ENCODE measurements at places on chromosomes 3 and 15. TPM values are rescaled to one million over a fixed set of nuclear protein-coding genes. Genes with fewer than 3 reads are reported as not detected.

CCDC54 gene
- polyA plus RNA-seq = not detected

TICRR gene
- 2.9 TPM for polyA plus RNA-seq

IL5RA gene
- polyA plus RNA-seq = not detected

STX19 gene
- 0.30 TPM for polyA plus RNA-seq

C3orf49 gene
- not detected for polyA plus RNA-seq

ALG1L2 gene
- polyA plus RNA-seq = not detected

CRABP1 gene
- polyA plus RNA-seq = not detected

COL6A5 gene
- not detected for polyA plus RNA-seq

ITIH4 gene
- 1.4 TPM for polyA plus RNA-seq

P2RY12 gene
- not detected for polyA plus RNA-seq

POMGNT2 gene
- 9.3 TPM for polyA plus RNA-seq

PDCD7 gene
- 17.2 TPM for polyA plus RNA-seq

ROBO1 gene
- 27.1 TPM for polyA plus RNA-seq

CHRM5 gene
- polyA plus RNA-seq = not detected

MME gene
- polyA plus RNA-seq = 10.8 TPM

PRSS50 gene
- not detected for polyA plus RNA-seq

OTOL1 gene
- not detected for polyA plus RNA-seq

CDCP1 gene
- 71.0 TPM for polyA plus RNA-seq

SLC51B gene
- not detected for polyA plus RNA-seq

AMIGO3 gene
- polyA plus RNA-seq = 0.02 TPM

LEKR1 gene
- 0.14 TPM for polyA plus RNA-seq

MORC1 gene
- polyA plus RNA-seq = not detected

GRCh38 chr3:38478901-38479300 lies 17.2 kb upstream of the EXOG start:
- H3K27me3 ChIP-seq = no peaks in the 10 kb centered on the region
- H3K4me1 ChIP-seq = no peaks in the 10 kb centered on the region
- no peak overlapping the region for H3K27ac ChIP-seq
- no peak overlapping the region for H3K4me3 ChIP-seq

GRCh38 chr3:88150806-88151205 lies 1.0 kb downstream of the C3orf38 start:
- no peaks in the 10 kb centered on the region for H3K27me3 ChIP-seq
- H3K4me1 ChIP-seq = peaks cover 14% of the 10 kb centered on the region
- DNase-seq = no peak
- H3K27ac ChIP-seq = peak overlapping the region; percentile 93
- H3K4me3 ChIP-seq = peak overlapping the region; percentile 98

- no peak for DNase-seq
- no peaks in the 10 kb centered on the region for H3K36me3 ChIP-seq
- H3K27me3 ChIP-seq = no peaks in the 10 kb centered on the region
- H3K4me3 ChIP-seq = no peak overlapping the region
- H3K27ac ChIP-seq = no peak overlapping the region
- peaks cover 17% of the 10 kb centered on the region for H3K4me1 ChIP-seq
Observed at GRCh38 chr3:196323691-196324090, 5.7 kb upstream of the DYNLT2B start.

- no peaks in the 10 kb centered on the region for H3K27me3 ChIP-seq
- no peak overlapping the region for H3K4me3 ChIP-seq
- H3K4me1 ChIP-seq = no peaks in the 10 kb centered on the region
- H3K36me3 ChIP-seq = no peaks in the 10 kb centered on the region
Observed at GRCh38 chr3:114331007-114331406, 37.2 kb downstream of the TIGIT start.

GRCh38 chr3:193701953-193702635 lies 109.1 kb downstream of the OPA1 start:
- no peaks in the 10 kb centered on the region for H3K27me3 ChIP-seq
- H3K4me3 ChIP-seq = no peak overlapping the region
- H3K27ac ChIP-seq = no peak overlapping the region
- H3K36me3 ChIP-seq = no peaks in the 10 kb centered on the region
- no peak for DNase-seq

- no peaks in the 10 kb centered on the region for H3K27me3 ChIP-seq
- H3K4me3 ChIP-seq = no peak overlapping the region
- peak overlapping the region; percentile 55 for H3K27ac ChIP-seq
- DNase-seq = peak; percentile 42
Observed at GRCh38 chr3:125051715-125052581, 3.8 kb downstream of the HEG1 start.

GRCh38 chr3:150703299-150703755 lies 393 bp downstream of the ERICH6 start:
- DNase-seq = no peak
- peaks cover 17% of the 10 kb centered on the region for H3K4me1 ChIP-seq
- no peaks in the 10 kb centered on the region for H3K36me3 ChIP-seq

- no peak overlapping the region for H3K27ac ChIP-seq
- no peak for DNase-seq
- H3K27me3 ChIP-seq = peaks cover 8% of the 10 kb centered on the region
- H3K4me3 ChIP-seq = no peak overlapping the region
- H3K4me1 ChIP-seq = peaks cover 6% of the 10 kb centered on the region
Observed at GRCh38 chr15:70597056-70597603, 166.2 kb downstream of the UACA start.

DNA sequence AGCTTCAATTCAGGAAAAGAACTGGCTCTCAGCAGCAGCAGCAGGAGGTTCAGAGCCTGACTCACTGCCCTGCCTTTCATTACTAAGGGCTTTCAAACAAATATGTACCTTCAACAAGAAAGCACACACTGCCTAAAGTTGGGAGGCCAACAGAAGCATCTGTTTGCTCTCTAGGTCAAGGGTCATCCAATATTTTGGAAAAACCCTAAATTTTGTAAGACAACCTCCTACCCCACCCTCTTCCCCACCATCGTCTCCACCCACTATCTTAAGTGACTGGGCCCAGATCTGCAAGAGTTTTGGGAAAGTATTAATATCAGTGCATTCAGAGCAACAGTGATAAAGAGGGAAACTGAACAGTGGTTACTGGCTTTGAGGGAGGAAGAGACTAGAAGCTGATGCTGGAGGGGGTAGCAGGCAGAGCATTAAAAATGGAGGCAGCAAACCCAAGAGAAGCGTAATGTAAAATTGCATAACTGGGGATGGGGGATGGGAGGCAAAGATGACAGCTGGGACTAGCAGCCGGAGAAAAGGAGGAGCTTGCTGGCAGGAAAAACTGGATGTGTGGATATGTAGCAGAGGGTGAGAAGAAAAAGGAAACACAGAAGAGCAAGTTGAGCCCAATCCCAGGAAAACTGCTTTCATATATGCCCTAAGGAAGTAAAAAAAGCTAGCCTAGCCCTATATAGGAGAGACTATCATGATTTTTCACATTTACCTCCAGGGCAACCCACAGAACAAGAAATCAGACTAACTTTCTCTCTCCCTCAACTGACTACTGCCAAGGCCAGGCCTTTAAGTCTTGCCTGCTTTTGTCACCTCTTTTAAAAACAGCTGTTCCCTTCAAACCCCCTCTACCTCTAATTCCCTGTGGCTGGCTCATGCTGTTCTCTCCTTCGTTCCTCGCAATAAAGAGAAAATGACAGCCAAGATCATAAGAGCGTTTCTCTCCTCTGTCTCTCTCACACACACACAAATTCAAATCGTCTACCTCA lies 31.4 kb downstream of the NPTN start:
- H3K36me3 ChIP-seq = peaks cover 5% of the 10 kb centered on the region
- H3K27ac ChIP-seq = peak overlapping the region; percentile 68
- H3K27me3 ChIP-seq = no peaks in the 10 kb centered on the region
- H3K4me3 ChIP-seq = peak overlapping the region; percentile 28
- peaks cover 60% of the 10 kb centered on the region for H3K4me1 ChIP-seq
- no peak for DNase-seq

DNA sequence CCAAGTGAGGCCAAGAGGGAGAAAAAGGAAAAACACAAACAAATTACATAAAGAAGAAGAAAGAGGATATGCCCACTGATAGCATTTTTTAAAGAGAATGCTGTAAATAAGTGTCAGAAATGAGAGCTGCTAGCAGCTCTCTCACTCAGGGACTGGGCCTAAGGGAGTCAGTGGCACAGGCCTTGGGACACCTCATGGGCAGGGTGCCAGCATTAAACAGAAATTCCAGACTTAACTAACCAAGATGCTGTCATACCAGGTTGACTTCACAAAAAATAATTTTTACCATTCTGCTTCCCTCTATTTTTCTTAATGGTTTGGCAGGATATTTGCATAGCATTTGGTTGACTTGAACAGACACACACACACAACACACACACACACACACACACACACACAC lies 92.3 kb upstream of the ADAMTSL3 start:
- DNase-seq = no peak
- no peaks in the 10 kb centered on the region for H3K27me3 ChIP-seq
- no peaks in the 10 kb centered on the region for H3K4me1 ChIP-seq
- no peak overlapping the region for H3K27ac ChIP-seq

GRCh38 chr3:130787422-130788068 lies 40.9 kb upstream of the PIK3R4 start:
- H3K4me1 ChIP-seq = no peaks in the 10 kb centered on the region
- DNase-seq = no peak
- H3K36me3 ChIP-seq = no peaks in the 10 kb centered on the region
- no peak overlapping the region for H3K27ac ChIP-seq
- no peaks in the 10 kb centered on the region for H3K27me3 ChIP-seq

DNA sequence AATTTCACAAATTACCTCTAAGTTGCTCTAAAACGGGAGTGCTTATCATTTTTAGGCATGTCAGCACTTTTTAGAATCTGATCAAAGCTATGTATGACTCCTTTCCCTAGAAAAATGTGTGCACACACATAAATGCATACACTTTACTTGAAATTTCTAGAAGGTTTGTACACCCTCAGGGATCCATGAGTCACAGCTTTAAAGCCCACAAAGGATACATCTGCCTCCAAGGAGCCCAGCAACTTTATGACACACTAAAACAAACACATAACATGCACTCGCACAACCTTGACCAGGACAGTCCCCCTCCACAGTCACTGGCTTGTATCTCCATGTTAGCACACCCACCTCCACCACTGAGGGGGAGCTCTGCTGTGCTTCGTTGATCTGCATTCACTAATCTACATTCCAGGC lies 722.0 kb upstream of the CFAP20DC start:
- H3K36me3 ChIP-seq = no peaks in the 10 kb centered on the region
- H3K27me3 ChIP-seq = no peaks in the 10 kb centered on the region
- peak; percentile 49 for DNase-seq
- no peak overlapping the region for H3K4me3 ChIP-seq

GRCh38 chr15:79378394-79379109 lies 53.6 kb upstream of the MINAR1 start:
- H3K4me1 ChIP-seq = no peaks in the 10 kb centered on the region
- H3K4me3 ChIP-seq = no peak overlapping the region

GRCh38 chr3:37995652-37996641 lies 5.4 kb downstream of the VILL start:
- peaks cover 2% of the 10 kb centered on the region for H3K36me3 ChIP-seq
- no peak overlapping the region for H3K27ac ChIP-seq
- no peak for DNase-seq
- no peak overlapping the region for H3K4me3 ChIP-seq
- H3K27me3 ChIP-seq = no peaks in the 10 kb centered on the region

GRCh38 chr3:175398676-175399075 lies 539.5 kb downstream of the NAALADL2 start:
- H3K27ac ChIP-seq = no peak overlapping the region
- H3K27me3 ChIP-seq = no peaks in the 10 kb centered on the region
- H3K36me3 ChIP-seq = no peaks in the 10 kb centered on the region

DNA sequence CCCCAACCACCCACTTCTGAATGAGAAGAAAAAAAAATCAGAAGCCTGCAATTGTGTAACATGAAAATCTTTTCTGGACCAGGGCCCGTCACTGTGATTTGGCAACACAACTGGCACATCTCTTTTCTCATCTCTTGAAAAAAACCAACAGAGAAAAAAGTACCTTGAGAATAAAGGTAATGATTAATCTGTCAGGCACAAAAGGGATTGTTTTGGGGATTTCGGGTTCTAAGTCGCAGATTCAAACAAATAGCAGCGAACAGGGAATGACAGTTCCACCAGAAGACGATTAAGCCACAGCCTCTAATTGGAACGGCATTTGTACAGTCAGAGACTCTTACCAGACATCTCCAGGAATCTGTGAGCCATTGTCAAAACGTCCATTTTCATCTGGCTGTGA lies at the start of gene AQP9:
Gene AQP9 (plus strand): TSS at position 276 of the 400 bp plus-strand sequence. CDS start 185 bp downstream, outside the sequence.
- H3K27me3 ChIP-seq = no peaks in the 10 kb centered on the region
- peaks cover 30% of the 10 kb centered on the region for H3K4me1 ChIP-seq
- peak within 1 kb of the TSS; percentile 2 for H3K27ac ChIP-seq
- no peak within 1 kb of the TSS for H3K4me3 ChIP-seq
- no peaks in the 10 kb centered on the region for H3K36me3 ChIP-seq

DNA sequence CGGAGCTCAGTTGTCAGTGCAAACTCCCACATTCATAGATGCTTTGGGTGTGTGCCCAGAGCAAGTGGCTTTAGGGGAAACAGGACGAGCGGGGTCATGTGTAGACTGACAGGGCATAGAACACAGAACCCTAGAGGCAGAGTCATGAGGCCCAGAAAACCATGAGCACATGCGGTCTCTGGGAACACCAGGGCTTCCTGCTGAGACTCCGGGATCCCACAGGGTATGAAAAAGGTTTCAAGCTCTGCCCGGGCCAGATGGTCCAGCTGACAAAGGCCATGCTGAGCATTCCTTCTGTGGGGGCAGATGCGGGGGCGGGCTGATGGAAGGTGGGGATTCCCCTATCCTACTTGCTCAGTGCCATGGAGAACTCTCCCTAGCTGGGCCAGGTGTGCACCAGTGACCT lies 44.8 kb downstream of the ROPN1B start:
- DNase-seq = no peak
- H3K36me3 ChIP-seq = peaks cover 5% of the 10 kb centered on the region
- no peak overlapping the region for H3K4me3 ChIP-seq
- peaks cover 3% of the 10 kb centered on the region for H3K4me1 ChIP-seq

DNA sequence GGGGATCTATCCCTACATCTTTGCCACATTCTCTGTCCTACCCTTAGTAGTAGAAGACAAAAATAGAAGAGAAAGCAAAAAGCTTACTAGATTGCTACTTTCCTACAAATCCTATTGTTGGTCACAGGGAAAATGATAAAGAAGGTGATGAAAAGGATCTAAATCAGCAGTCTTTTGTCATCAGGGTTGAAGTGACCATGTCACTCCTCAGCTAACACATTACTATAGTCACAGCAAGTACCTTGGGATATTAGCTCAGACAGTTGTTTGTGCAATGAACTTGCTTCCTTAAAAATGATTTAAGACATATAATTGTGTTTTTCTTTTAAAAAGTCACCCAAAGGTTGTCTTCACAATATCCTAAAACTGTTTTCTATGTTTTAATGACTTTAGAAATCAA lies 6.3 kb downstream of the ST3GAL6 start:
- H3K4me3 ChIP-seq = no peak overlapping the region
- no peaks in the 10 kb centered on the region for H3K4me1 ChIP-seq
- H3K36me3 ChIP-seq = no peaks in the 10 kb centered on the region
- DNase-seq = no peak
- H3K27ac ChIP-seq = no peak overlapping the region
- no peaks in the 10 kb centered on the region for H3K27me3 ChIP-seq

DNA sequence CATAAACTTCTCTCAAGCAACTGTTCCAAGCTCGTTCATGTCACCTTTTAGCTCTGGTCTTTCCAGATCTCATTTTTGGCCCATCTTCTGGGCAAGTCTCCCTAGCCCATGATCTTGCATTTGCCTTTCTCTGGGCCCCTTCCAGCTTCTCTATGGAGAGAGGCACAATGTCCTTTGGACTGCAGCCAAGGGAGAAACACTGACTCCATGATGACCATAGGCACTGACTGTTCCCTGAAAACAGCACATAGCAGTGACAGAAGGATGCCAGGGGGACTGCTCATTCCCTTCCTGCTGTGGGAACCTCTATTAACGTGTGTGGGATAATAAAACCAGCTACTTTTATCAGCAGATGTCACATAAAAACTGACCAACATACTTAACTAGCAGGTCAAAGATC lies 60.3 kb downstream of the STRIT1 start:
- H3K4me1 ChIP-seq = no peaks in the 10 kb centered on the region
- no peak overlapping the region for H3K27ac ChIP-seq
- H3K27me3 ChIP-seq = no peaks in the 10 kb centered on the region
- H3K4me3 ChIP-seq = no peak overlapping the region
- H3K36me3 ChIP-seq = no peaks in the 10 kb centered on the region
